ENCODE measurements at places on chromosomes 5 and 9. TPM values are rescaled to one million over a fixed set of nuclear protein-coding genes. Genes with fewer than 3 reads are reported as not detected.
A peak's percentile ranks its signal among the peaks of the same experiment; 100 is the strongest.

The ANXA2R gene
- total RNA-seq: 1.2 TPM

DNA sequence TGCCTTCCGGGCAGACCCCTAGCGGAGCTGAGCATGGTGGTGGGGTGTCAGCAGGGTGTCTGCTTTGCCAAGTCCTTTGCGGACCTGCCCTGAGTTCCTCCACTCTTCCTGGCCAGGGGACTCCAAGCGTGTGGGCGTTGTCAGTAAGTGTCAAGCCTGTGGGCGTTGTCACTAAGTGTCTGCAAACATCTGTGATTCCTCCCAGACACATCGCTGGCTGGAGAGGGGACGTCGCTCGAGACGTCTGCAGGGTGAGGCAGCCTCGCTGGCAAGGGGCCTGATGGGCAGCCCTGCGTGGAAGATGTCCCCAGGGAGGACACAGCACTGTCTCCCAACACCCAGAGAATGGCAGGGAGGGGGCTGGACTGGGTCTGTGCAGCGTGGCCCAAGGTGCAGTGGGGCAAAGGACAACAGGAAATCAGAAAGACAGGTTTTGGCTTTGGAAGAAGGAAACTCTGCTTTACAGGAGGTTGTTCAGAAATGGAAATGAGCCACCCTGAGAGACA lies 28.8 kb downstream of the ADAMTSL2 start:
- no peak for DNase-seq

GRCh38 chr9:68998812-68999211 lies 15.1 kb downstream of the PRKACG start:
- DNase-seq: no peak

DNA sequence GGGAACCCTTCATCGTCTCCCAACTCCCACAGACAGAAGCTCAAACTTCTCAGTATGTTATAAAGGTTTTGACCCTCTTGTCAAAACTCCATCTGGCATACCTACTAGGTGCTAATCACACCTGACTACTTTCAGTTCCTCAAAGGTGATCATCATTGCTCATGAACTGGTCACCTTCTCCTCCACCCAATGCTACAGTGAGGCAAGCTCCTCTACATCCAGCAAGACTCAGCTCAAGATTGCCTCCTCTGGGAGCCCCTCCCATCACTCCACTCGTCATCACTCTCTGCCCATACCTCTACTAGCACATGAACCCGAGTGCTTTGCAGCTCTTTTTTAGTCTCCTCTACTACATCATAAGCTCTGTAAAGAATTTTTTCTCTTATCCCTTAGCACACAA lies 102.4 kb downstream of the LPAR1 start:
- no peak for DNase-seq

- DNase-seq: no peak
Measured at GRCh38 chr9:121979736-121980135, 113.4 kb downstream of the TTLL11 start.

GRCh38 chr9:128550770-128551656 lies 1.4 kb upstream of the SPTAN1 start:
- no peak for DNase-seq

- no peak for DNase-seq
Measured at GRCh38 chr5:55997742-55998351, 3.1 kb upstream of the IL6ST start.

GRCh38 chr9:3027210-3027609 lies 183.3 kb upstream of the PUM3 start:
- no peak for DNase-seq

GRCh38 chr5:75185763-75186162 lies 50.9 kb downstream of the ANKRD31 start:
- DNase-seq: no peak

GRCh38 chr9:4614627-4615026 lies 47.5 kb upstream of the PLPP6 start:
- no peak for DNase-seq

DNA sequence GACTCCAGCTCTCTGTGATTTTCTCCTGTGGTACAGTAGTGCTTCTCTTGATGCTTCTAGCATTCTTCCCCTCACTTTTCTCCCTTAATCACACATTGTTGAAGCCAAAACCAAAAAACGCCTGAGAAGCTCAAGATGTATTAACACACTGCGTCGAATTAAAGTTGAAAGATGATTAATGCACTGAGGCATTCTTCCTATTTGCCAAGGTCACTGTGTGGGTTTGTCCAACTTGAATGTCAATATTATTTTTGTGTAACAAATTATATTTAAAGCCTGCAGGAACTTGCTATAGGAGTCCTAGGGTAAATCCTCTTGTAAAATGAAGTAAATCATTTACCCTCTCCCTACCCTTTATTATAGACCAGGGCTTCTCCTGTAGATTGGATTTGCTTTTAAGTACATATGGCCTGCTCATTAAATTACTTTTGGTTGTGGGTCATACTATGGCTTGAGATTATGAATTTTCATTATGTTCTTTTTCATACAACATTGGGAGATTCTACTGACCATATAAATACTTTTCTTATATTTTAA lies 68.1 kb downstream of the GDA start:
- DNase-seq: no peak

DNA sequence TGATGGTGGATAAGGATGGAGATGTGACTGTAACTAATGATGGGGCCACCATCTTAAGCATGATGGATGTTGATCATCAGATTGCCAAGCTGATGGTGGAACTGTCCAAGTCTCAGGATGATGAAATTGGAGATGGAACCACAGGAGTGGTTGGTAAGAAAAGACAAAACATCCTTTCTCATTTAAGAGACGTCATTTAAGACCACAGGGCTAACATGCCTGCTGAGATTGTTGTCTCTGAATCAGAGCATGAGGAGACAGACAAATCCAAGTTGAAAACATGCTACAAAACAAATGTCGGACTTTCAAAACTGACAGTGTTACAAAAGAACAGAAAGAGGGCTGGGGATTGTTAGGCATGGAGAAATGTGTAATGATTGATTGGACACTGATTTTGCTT lies 4.6 kb downstream of the CCT5 start:
- DNase-seq: no peak

DNA sequence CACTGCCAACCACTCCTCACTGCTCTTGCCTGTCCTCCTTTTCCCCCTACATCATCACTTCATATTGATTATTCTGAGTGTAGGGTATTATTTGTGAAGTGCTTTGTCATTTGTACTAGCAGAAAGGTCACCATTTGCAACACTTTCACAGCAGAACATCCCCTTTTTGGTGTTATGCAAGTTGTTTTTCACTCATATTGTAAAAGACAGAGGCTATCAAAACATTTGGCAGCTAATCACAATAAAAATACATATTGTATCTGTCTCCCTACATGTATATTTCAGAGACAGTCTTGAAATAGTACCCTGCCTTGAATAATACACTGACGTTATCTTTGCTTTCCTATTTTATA lies 82.3 kb downstream of the ANXA1 start:
- no peak for DNase-seq

The C5orf22 gene
- 24.2 TPM for total RNA-seq

DNA sequence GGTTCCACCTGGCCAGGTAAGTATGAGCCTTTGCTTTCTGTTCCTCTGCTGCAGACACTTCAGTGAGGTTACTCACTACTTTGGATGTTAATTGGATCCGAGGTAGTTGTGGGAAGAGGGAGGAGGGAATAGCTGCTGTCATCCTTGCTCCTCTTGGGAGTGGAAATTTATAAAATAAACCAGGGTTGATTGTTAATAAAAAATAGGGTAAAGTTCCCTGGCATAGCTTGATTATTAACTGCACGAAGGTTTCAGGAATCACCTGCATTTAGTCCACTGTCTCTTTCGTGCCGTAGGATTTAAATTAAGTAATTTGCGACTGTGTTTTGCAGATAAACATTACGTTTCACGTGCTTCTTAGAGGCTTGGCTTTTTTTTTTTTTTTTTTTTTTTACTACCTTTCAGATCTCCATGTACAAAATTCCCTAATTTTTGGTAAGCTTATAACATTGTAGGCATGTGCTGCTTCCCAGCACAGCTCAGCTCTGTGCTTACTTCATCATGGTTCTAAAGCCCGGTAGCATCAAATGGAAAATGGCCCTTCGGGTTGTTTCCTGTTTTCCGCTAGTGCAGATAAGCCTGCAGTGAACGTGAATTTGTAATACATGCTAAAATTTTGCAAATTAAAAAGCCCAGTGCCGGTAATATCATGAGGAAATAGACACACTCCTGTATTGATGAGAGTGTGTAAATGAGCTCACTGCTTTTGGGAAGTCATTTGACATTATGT lies 26.9 kb upstream of the LTC4S start:
- DNase-seq: no peak

The PSD2 gene
- total RNA-seq: 0.08 TPM

The CDH9 gene
- not detected for total RNA-seq

DNA sequence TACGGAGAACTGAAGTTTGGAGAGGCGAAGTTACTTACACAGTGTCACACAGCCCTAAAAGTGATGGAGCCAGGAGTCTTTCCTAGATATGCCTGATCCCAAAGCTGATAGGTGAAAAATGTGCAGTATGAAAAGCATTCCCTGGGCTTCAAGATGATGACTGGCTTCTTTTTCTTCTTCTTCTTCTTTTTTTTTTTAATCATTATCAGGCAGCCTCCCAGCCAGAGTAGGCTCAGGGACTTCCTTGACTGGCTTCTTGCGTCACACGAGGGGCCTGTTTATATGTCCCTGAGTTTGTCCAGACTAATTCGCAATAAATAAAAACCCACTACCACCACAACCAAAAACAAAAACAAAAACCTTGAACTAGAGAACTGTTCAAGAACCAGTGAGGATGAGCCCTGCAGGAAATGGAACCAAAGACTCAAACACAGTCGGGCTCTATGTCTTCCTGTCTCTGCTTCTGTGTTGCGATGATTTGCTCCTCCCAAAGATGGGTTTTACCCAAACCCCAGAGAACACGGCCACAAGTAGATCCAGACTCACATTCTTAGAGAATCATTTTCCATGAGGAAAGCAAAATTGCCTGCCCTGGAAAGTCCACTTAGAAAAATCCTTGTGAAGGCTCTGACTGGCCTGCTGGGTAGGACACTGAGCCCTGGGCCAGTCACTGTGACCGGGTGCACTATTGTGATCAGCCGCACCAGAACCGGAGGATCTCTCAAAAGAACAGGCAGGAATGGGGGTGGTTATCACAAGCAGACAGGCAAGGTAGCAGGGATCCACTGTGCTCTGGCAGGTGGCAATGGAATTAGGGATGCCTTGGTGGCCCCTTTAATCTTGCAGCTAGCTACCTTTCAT lies 38.0 kb upstream of the ADAM19 start:
- DNase-seq: no peak

The CCL28 gene
- total RNA-seq: 0.46 TPM

GRCh38 chr9:36078051-36078450 lies 41.3 kb downstream of the RECK start:
- DNase-seq: no peak

The TMEM215 gene
- not detected for total RNA-seq

DNA sequence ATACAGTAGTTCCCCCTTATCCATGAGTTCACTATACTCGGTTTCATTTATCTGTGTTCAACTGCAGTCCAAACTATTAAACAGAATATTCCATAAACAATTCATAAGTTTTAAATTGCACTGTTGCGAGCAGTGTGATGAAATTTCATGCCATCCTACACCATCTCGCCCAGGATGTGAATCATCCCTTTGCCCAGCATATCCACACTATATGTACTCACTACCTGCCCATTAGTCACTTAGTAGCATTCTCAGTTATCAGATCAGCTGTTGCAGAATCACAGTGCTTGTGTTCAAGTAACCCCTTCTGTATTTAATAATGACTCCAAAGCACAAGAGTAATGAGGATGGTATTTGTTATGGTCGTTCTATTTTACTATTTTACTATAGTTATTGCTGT lies 51.5 kb downstream of the SHOC1 start:
- DNase-seq: no peak

GRCh38 chr9:8713811-8714165 lies 914.2 kb upstream of the DMAC1 start:
- no peak for DNase-seq

The GABRP gene
- 0.30 TPM for total RNA-seq

The GPR151 gene
- total RNA-seq: not detected

DNA sequence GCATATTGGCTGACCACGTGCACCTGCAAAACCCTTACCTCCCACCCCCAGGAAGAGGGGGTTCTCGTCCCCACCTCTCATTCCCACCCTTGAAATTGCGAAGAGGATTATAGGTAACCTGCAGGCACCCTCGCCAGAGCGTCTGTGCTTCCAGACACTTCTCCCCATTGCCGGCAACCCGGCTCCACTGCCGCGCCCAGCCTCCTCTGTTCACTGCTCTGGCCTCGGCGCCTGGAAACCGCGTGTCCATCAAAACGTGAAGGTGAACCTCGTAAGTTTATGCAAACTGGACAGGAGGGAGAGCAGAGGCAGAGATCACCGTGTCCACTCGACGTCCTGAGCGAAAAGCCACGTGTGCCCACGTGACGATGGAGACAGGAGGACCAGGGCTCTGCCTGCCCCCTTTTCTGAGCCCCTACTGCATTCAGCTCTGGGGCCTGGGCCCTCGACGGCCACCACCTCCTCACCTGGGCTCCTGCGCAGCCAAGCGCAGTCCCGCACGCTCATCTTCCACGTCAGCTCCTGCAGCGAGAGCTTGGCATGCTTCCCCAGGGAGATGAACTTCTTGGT lies 1.9 kb downstream of the TERT start:
- DNase-seq: no peak

GRCh38 chr5:99176186-99176585 lies 247.4 kb upstream of the CHD1 start:
- DNase-seq: no peak

- DNase-seq: peak; percentile 95
Measured at GRCh38 chr5:41193456-41194205, 19.7 kb downstream of the C6 start.

DNA sequence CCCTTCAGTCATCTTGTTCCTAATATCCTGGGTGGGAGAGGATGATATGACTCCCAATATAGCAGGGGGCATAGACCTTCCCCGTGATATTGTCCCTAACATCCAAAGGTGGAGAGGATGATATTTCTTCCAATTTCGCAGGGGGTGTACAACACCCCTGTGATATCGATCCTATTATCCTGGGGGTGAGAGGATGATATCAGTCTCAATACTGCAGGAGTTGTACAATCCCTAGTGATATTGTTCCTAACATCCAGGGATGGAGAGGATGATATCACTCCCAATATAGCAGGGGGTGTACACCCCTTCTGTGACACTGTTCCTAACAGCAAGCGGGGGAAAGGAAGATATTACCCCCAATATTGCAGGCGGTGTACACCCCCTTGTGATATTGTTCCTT lies 122.6 kb downstream of the TMEM38B start:
- no peak for DNase-seq
